ENCODE measurements at places on chromosomes 12 and 14.

- DNase-seq = no peak
These were observed 78.5 kb downstream of the MYRFL start for GRCh38 chr12:69903548-69903947.

GRCh38 chr12:132270969-132271754 is 58.2 kb downstream of the GALNT9 start:
- no peak for DNase-seq

- DNase-seq = no peak
These were observed 24.1 kb downstream of the OR6S1 start for GRCh38 chr14:20617138-20618003.

- DNase-seq = no peak
These were observed 9.5 kb downstream of the TBX3 start for GRCh38 chr12:114674251-114675047.

- peak; percentile 36 for DNase-seq
These were observed 770 bp downstream of the ABHD4 start for GRCh38 chr14:22598896-22599244.

- peak; percentile 91 for DNase-seq
These were observed 1120.8 kb upstream of the TMEM132C start for GRCh38 chr12:127145929-127146789.

DNA sequence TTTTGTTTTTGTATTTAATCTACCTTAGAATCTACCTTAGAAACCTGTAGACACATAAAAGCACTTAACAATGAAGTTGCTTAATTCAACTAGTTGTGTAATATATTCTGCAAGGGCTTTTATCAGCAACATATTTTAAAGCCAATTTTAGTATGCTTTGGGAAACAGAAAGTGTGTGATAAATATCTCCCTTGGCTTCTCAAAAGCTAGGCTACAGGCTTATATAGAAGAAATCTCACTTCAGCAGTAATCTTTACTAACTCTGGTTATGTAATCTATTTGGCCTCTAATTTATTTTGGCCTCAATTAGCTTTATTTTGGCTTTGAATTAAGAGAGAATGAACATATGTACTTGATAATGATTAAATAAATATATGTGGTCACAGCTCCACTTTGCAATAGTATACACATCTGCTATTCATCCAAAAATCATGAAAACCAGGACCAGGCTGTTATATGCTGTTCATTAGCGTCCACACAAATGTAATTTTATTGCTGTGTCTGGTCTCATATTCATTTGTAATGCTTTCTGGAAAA is 37.2 kb downstream of the LRP6 start:
- no peak for DNase-seq

GRCh38 chr14:99737451-99737951 is 53.4 kb downstream of the CYP46A1 start:
- DNase-seq = peak; percentile 82

DNA sequence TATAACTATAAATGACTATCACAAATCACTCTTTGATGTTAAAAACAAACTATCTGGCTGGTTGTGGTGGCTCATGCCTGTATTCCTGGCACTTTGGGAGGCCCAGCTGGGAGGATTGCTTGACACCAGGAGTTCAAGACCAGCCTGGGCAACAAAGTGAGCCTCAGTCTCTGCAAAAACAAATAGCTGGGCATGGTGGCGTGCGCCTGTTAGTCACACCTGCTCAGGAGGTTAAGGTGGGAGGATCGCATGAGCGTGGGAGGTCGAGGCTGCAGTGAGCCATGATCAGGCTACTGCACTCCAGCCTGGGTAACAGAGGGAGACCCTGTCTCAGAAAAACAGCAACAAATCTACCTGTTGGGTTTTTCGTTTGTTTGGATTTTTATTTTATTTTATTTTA is 5.4 kb downstream of the TXNRD1 start:
- DNase-seq = no peak

GRCh38 chr12:26112703-26113147 is 12.1 kb downstream of the BHLHE41 start:
- DNase-seq = no peak

GRCh38 chr14:22871224-22872032 is at the start of gene LRP10:
Gene LRP10, plus strand, starts transcription at chr14:22871740. Its CDS starts 564 bp downstream, at chr14:22872304.
- DNase-seq = peak; percentile 92

GRCh38 chr14:59897757-59898383 is 22.1 kb upstream of the LRRC9 start:
- DNase-seq = peak; percentile 31

DNA sequence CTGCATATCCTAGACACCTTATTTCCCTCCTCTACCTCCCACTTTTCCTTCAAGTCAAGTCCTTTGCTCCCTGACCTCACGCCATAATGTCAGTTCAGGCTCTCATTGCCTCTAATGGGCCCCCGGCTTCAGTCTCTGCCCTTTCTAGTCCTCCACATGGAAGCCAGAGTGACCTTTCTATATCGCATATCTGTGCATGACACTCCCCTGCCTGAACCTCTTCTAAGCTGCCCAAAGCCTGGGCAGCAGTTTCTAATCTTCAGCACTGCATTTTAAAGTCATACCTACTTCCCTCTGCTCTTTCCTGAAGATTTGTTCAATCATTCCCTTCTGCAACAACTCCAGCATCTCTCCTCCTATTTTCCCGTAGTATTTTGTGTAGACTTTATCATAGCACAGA is 45.5 kb downstream of the ESR2 start:
- no peak for DNase-seq

GRCh38 chr14:64671591-64671990 is 32.6 kb upstream of the PLEKHG3 start:
- no peak for DNase-seq

DNA sequence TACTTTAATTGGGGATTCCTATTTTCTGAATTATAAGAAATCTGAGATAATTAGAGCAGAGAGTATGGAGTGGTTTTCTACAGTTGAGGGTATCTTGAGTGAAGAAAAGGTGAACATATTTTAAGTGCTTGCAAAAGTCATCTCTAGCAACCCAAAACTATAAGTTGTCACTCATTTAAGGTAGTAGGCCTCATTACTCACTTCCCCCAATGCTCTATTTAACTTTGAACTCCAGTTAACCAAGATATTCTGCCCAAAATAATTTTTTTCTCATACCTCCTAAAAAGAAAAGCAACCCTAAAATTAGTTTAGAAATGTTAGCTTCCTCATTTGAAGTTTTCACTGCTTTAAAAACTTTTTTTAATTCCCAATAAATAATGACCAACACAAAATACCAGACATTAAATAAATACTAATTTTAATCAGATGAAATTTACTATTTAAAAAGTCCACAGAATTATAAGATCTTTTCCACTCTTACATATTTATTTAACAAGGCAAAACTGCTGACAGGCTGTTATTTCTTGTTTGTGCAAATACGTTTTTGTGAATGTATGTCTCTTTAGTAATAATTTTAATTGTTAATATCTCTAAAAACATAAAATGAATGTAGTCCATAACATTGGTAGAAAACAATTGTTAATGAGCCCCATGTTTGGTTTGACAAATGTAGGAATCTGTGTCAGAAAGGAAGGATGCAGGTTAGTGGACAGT is 47.8 kb downstream of the VRK1 start:
- DNase-seq = no peak

DNA sequence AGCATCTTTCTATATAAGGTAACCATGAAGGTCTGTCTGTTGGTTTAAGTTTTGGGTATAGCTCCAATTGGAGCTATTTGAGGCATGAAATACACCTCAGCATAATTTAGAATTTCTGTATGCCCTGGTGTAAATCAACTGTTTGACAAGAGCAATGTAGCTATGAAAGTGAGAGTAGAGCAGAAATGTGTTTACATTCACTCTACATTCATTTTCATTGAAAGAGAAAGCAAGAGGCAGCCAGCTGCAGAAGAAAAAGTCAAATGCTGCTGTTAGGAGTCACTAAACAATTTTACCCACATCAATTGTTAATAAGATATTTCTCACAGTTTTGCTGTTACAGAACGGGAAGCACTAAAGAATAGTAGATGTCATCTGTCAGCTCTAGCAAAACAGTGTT is 252.5 kb downstream of the SLC6A15 start:
- no peak for DNase-seq

- no peak for DNase-seq
These were observed 167.1 kb downstream of the CHST11 start for GRCh38 chr12:104623883-104624282.
